Stimulated activated CD4-positive, alpha-beta T cell treated with anti-CD3 and anti-CD28 coated beads, TNF-alpha, amount 100 ng/mL, for 1 hour (primary cell): ENCODE measurements at places on chromosomes 16 and 17.

GRCh38 chr16:1297018-1297696 is 12.3 kb upstream of the UBE2I start:
- no peak for DNase-seq

- no peak for DNase-seq
These were observed 3.1 kb upstream of the ADCY7 start for GRCh38 chr16:50263060-50263909.

DNA sequence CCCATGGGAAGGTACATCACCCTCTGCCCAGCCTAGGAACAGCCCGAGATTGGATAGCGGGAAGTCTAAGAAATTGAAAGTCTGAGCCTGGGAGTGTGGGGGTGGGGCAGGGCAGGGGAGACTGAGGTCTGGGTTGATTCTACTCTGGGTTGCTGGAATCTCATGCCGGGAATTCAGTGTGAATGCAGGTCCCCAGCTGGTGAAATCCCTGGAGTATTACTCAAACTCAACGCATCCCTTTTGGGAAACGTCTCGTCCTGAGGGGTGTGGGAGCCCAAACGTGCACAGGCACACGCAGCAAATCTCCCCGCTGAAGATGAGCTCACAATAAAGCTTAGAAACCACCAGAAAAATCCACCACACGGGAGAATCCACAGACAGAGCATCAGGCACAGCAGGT is 55.4 kb downstream of the SOCS1 start:
- DNase-seq = no peak

DNA sequence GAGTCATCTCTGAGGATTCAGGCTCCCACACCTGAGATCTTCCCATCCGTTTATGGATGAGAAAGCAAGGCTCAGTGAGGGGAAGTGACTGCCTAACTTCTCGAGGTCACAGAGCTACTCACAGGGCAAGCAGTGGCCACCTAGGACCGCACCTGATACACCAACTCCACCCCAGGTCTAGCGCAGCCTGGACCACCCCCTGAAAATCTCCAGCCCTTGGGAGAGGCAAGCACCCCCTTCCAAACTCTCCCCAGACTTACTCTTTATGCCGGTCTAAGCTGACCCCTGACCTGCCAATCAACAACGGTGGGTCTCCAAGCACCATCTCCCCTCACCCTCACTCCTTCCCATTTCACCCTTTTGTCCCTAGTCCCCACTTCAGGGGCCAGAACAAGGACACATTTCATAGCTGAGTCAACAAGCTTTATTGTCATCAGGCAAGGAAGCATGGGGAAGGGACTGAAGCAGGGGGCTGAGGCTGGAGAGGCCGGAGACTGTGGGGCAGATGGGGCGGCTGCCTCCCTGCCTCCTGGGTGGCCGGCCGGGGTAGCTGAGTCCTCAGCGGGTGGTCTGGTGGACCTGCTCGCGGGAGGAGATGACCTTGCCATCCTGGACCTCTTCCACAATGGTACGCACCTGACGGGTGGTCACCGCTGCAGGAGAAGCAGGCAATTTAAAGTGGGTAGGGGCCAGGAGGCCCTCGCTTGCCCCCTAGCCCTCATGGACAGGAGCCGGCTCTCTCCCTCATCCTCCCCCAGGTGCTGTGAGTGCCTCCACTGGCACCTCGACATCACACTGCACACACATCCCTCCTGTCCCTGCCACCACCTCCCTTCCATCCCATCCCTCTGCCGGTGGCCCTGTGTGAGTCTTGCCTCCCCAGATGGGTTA is 5.1 kb downstream of the KRT17 start:
- DNase-seq = no peak

GRCh38 chr16:10951026-10951425 is 6.7 kb downstream of the CLEC16A start:
- DNase-seq = no peak

GRCh38 chr17:51908841-51909537 is 249.5 kb downstream of the CA10 start:
- DNase-seq = no peak

DNA sequence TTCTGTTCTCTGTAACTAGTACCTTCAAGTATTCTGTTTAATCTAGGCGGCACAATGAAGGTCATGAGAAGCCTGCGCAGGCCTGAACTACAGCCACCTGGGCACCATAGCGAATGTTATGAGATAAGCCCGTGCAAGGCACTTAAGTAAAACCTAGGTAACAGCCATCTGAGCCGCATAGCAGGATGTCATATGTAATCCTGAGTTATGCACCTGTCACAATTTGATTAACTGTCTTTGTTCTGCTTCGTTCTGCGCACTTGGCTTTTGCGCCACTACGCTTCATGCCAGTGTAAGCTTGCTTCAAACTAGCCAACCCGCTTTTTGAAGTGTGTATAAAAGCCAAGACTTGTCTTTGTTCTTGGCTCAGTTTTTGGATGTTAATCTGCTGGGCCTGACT is 449.8 kb downstream of the KCNJ18 start:
- DNase-seq = no peak

- DNase-seq = no peak
These were observed 1.3 kb downstream of the ARHGAP23 start for GRCh38 chr17:38429476-38430100.

- no peak for DNase-seq
These were observed 205.5 kb upstream of the MON1B start for GRCh38 chr16:76985392-76986045.

DNA sequence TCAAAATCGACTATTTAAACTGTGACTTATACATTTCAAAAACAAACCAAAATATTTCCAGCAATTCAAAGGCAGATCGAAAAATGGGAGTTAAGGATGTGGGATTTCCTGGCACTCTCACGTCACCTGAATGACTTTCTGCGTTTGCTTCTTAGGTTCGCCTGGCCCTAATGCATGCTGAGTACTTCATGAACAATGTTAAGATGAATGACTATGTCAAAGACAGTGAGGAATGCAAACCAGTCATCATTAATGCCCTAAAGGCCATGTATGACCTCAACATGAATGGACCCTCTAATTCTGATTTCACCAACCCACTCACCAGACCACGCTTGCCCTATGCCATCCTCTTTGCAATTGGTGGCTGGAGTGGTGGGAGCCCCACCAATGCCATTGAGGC is 7.3 kb downstream of the KLHL10 start:
- no peak for DNase-seq

GRCh38 chr16:35564889-35565288 is 2105.5 kb downstream of the TP53TG3F start:
- no peak for DNase-seq

GRCh38 chr17:34493917-34494316 is 85.5 kb upstream of the TMEM132E start:
- no peak for DNase-seq

DNA sequence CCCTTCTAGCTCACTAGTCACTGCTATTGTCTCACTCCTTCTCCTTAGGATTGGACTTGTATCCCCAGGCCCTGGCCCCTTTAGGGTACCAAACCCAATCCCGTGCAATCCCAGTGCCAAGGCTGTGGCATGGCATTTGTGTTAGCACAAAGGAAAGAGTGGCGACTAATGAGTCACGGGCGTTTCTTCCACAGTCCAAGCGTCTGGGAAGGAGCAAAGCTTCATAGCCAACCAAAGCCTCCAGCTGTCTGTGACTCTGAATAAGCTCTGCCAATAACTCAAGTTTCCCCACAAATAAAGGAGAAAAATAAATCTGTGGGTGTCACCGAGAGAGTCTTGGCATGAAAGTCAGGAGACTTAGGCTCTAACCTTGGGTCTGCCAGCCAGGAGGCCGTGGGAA is 54.6 kb upstream of the COX10 start:
- DNase-seq = no peak

GRCh38 chr17:61489719-61490490 is 37.7 kb downstream of the TBX4 start:
- DNase-seq = no peak

DNA sequence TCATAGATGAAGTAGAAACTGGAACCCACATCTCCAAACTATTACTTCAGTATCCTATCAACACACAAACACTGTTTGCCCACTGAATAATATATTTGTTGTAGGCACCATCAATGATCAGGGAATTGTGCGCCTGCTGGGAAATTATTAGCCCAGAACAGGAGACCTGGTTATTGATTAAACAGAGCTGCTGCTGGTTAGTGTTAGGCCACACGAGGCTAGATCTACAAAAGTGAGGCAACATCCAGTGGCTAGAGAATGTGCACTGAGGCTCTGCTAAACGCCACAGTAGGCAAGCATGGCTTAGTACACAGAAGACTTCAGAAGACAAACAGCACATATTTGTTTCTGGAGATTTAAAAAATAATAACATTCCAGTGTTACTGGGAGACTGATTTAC is 11.0 kb downstream of the ABHD15 start:
- DNase-seq = no peak

DNA sequence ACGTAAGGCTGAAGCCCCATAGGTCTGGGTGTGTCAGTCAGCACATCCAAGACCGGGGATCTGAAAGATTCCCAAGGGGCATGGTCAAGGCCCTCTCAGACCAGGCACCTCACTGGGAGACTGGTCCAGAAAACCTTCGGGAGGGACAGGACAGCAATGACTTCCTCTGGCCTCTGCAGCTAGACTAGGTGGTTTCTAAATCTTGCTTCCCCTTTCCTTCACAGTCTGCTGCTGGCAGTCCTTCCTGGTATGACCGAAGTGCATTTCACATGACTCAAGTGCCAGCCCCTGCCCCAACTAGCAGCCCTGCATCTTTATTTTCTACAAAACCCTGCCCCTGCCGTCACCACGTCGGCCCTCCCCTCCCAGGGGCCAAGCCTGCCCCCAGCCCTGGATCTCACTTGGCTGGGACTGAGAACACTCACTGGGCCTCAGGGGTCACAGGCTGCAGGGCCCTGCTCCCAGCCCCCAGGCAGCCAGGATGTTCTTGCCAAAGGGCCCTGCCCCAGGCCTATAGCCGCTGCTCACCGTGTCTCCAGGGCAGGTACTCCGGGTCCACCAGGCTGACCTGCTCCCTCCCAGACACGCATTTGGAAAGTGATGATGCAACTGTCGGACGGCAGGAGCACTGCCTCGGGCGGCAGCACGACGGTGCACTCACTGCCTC is 18.3 kb downstream of the POLR3K start:
- DNase-seq = no peak

DNA sequence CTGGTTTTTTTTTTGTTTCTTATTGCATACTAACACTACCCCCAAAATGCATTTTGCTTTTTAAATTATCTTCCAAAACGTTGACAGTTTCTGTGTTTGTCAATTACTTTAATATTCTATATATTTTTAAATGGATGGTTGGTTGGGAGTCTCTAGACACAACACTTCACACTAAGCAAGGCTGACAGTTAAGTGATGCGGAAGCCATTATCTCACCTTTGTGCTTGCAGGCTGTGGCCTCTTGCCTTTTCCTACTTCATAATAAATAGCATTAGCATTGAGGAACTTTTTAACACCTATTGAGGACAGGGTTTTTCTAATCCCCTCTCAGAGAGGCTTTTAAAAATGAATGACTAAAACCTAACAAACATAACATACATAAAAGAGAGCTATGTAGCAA is 280.8 kb upstream of the TBX2 start:
- DNase-seq = no peak

DNA sequence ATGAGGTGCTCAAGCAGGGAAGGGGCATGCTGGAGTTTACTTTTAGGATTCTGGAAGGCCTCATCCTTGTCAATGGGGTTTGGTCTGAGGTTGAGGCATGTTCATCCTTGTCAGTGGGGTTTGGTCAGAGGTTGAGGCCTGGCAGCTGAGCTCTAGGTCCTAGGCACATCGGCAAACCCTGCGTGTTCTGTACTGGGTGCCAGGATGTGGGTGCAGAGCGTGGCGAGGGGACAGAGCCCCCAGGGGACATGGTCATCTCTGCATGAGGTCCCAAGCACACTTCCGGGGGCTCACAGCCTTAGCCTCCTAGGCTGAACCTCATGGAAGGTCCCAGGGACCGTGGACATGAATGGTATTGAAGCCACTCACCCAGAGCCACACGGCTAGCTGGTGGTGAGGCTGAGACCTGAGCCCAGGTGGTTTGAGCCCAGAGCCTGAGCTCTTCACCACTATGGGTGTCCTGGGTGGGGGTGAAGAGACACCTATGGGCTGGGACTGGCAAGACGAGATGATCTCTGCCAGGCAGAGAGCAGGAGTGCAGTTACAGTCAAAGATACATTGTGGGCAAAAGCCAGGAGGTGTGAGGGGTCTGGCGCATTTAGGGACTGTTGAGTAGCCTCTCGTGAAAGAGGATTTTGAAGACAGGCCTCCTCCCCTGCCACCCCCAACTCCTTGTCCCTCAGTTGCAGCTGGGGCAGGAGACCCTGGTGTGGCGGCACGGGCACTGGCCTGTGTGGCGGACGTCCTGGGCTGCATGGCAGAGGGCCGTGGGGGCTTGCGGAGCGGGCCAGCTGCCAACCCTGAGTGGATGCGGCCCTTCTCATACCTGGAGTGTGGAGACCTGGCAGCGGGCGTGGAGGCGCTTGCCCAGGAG is 19.3 kb downstream of the FCSK start:
- DNase-seq = no peak

DNA sequence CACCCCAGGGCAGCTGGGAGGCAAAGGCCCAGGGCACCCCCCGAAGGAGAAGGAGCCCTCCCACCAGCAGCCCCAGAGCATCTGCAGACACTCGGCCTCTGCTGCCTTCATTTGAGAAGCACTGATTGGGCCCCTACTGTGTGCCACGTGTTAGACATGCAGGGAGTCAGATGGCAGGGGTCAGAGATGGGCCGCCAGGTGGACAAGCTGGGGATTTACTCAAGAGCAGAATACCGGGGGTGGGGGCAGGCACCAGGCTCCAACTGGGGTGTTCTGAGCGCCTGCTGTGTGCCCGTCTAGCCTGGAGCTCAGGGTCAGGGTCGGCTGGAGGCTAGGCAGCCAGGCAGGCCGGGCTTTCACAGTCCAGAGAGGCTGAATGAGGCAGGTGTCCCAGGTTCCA is 18.7 kb downstream of the TPSG1 start:
- DNase-seq = no peak

DNA sequence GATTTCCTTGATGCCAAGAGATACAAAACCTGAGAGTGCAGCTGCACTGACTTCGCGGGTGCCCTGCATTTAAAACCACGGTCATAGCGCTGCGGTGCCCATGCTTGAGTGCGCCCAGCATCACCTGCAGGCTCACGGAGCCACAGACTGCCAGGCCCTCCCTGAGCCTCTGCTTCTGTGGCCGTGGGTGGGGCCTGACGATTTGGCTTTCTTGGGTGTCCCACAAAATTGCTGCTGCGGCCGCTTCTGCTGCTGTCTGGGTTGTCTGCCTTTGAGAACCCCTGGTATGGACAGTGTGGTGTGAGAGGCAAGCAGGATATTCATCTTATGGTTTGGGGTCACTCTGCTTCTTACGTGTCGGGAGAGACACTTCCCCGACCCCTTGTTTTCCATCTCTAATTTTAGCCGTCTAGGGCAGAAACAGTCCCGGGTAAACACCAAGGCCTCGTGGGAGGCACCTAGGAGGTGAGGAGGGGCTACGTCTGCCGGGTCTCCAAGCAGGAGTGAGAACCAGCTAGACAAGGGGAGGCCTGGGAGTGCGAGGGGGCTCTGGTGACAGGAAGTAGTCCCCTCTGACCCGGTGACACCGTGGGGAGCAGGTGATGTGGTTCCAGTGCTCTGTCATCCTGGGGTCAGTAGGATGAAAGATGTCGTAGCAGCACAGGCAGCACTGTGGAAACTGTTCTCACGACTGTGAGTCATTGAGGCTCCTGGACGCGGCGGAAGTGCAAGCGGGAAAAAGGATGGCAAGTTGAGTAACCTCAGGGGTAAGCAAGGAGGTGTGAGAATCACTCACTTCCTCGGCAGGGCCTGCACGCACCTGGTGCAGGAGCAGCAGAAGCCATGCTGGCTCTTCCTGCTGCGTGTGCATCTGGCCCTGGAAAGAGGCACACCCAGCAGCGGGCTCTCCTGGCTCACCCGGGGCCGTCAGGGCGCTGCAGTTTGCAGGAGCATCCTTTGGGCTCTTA is 176.3 kb downstream of the RPTOR start:
- peak; percentile 39 for DNase-seq
